HL-60 (cell line): ENCODE measurements at places on chromosomes 6 and 20.

DNA sequence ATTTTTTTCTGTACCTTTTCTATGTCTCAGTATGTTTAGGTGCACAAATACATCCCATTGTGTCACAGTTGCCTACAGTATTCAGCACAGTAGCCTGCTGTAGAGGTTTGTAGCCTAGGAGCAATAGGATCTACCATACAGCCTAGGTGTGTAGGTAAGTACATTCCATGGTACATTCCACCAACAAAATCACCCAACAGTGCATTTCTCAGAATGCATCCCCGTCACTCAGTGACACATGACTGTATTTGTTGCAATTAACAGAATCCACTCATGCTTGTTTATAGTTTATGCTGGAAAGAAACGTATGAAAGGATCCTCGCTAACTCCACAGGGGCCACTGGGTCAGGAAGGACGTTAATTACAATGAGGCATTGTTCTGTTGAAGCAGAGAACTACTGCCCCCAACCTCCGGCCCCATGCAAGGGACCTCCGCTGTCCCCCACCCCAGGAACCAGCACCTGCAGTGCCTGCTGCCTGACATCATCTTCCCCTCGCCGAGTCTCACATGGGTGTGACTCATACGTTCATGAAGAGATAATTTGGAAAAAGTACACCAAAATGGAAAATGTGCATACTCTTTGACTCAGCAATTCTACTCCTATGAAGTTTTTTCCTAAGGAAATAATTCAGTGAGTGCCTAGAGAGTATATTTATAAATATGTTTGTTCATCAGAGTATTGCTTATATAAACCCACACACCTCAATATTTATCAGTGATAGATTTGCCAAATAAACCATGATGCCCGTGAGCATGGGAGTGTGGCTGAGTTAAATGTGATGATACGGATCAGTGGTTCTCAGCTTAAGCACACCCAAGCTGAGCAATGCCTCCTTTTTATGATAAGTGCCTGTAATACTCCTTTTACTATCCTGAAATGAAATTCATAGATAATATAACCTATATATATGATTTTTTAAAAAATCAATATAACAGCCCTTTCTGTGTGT lies 156.4 kb upstream of the ECI2 start:
- DNase-seq = no peak

DNA sequence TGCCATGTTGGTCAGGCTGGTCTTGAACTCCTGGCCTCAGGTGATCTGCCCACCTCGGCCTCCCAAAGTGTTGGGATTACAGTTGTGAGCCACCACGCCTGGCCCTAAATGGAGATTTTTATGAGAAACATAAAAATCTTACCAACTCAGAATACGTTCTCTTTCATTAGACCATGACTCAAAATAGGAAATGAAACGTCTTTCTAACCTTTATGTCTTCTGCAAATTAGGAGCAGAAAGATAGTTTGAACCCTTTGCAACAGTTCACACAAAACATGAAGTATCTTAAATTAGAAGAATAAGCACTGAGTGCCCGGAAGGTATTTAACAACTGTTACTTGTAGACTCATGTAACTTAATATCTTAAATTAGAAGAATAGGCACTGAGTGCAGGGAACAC lies 48.3 kb downstream of the AHI1 start:
- DNase-seq = no peak

DNA sequence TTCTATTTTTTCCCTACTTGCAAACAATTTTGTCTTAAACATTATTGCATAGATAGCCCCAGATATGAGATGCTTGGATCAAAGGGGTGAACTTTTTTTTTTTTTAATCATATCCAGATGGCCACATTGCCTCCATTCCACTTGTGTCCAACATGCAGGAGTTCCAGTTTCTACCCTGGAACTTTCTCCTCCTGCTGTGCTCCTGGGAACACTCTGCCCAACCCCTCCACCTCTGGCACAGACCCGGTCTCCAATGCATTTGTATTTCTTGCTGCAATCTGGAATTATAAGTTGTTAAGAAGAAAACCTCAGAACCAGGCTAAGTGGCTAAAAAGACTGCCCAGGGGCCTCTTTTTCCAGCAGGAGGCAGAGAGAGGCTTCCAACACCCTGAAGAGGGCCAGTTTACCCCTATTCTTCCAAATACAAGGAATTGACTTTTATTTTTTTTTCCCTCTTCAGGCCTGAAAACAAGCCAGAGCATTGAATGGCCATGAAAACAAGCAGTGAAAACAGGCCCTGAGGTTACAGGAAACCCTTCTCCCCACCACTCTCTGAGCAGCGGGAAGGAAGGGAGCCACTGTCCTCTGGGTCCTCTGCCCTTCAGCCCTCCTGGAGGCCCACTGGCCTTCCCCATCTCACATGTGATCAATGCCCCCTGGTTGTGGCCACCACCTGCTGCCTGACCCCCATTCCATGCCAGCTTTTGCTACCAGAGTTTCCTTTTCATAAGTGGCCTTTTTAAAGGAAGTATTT lies 44.3 kb downstream of the PDYN start:
- DNase-seq = no peak

DNA sequence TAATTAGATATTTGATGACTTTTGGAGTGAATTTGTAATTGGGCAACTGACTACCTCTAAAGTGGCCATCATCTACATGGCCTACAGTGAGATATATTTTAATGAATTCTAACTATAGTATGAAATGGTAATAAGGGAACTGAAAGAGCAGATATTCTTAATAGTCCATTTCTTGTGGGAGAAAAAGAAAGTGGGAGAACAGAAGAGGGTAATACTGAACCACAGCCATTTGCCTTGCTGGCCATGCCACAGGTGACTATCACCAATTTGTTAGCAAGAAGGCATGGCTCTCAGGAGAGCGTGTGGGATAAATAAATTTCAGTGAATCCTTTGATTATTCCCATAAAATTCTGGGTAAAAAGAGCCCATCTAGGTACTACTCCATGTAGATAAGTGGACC lies 1074.0 kb upstream of the MAP3K7 start:
- no peak for DNase-seq

- no peak for DNase-seq
Measured at GRCh38 chr6:46510651-46511050, 19.4 kb upstream of the RCAN2 start.
